ENCODE measurements at places on chromosomes 2 and 18. TPM values are rescaled to one million over a fixed set of nuclear protein-coding genes. Genes with fewer than 3 reads are reported as not detected.

- no peak overlapping the region for H3K4me3 ChIP-seq
- H3K4me1 ChIP-seq: peaks cover 21% of the 10 kb centered on the region
- H3K27ac ChIP-seq: peak overlapping the region; percentile 66
- DNase-seq: no peak
- peaks cover 7% of the 10 kb centered on the region for H3K36me3 ChIP-seq
Observed at GRCh38 chr2:48144777-48145176, 238.5 kb upstream of the FBXO11 start.

DNA sequence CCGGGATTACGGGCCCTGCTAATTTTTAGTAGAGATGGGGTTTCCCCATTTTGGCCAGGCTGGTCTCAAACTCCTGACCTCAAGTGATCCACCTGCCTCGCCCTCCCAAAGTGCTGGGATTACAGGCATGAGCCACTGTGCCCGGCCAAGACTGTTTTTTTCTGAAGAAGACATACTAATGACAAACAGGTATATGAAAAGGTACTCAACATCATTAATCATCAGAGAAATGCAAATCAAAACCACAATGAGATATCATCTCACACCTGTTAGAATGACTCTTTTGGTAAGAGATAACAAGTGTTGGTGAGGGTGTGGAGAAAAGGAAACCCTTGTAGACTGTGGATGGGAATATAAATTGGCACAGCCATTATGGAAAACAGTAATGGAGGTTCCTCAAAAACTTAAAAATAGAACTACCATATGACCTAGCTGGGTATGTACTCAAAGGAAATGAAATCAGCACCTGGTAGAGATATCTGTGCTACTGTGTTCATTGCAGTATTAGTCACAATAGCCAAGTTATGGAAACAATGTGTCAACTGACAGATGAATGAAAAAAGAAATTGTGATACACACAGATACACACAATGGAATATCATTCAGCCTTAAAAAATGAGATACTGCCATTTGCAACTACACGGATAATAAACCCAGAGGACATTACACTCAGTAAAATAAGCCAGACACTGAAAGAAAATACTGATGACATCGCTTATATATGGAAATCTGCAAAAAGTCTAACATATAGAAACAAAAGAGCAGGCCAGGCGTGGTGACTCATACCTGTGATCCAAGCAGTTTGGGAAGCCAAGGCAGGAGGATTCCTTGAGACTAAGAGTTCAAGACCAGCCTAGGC is 20.8 kb downstream of the SOS1 start:
- H3K27ac ChIP-seq: peak overlapping the region; percentile 89
- peak; percentile 13 for DNase-seq
- peaks cover 36% of the 10 kb centered on the region for H3K36me3 ChIP-seq
- peak overlapping the region; percentile 32 for H3K4me3 ChIP-seq

- H3K4me1 ChIP-seq: no peaks in the 10 kb centered on the region
- no peaks in the 10 kb centered on the region for H3K36me3 ChIP-seq
- no peak overlapping the region for H3K4me3 ChIP-seq
- H3K27ac ChIP-seq: no peak overlapping the region
- no peaks in the 10 kb centered on the region for H3K27me3 ChIP-seq
- no peak for DNase-seq
Observed at GRCh38 chr2:121063471-121063870, 221.5 kb downstream of the TFCP2L1 start.

GRCh38 chr18:62388855-62389760 is 64.0 kb downstream of the TNFRSF11A start:
- H3K27ac ChIP-seq: no peak overlapping the region
- H3K4me1 ChIP-seq: no peaks in the 10 kb centered on the region
- peaks cover 6% of the 10 kb centered on the region for H3K27me3 ChIP-seq
- no peak for DNase-seq

GRCh38 chr2:40339026-40339425 is 112.9 kb downstream of the SLC8A1 start:
- H3K27me3 ChIP-seq: no peaks in the 10 kb centered on the region
- no peak overlapping the region for H3K4me3 ChIP-seq
- H3K4me1 ChIP-seq: no peaks in the 10 kb centered on the region
- DNase-seq: no peak
- no peaks in the 10 kb centered on the region for H3K36me3 ChIP-seq
- no peak overlapping the region for H3K27ac ChIP-seq

- no peak overlapping the region for H3K4me3 ChIP-seq
- H3K4me1 ChIP-seq: peaks cover 12% of the 10 kb centered on the region
- no peaks in the 10 kb centered on the region for H3K27me3 ChIP-seq
- H3K36me3 ChIP-seq: peaks cover 49% of the 10 kb centered on the region
- no peak for DNase-seq
Observed at GRCh38 chr18:35473562-35473961, 24.2 kb downstream of the INO80C start.

DNA sequence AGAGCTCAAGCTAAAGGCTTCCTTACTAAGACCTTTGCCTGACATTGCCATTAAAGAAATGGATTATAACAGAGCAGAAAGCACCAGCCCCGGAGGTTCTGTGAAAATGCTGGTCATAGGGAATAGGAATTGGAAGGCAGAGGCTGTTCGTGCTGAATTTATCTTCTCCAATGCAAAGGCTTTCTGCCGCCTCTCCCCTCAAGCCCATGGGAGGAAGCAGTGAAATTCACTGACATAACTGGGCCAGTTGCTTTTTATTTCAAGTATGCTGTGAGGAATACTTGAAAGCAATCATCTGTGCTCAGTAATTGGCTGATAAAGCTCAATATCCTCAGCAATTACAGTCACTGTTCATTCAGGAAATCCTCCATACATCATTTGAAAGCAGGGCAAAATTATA is 85.4 kb upstream of the LINC00305 start:
- no peaks in the 10 kb centered on the region for H3K27me3 ChIP-seq
- H3K4me1 ChIP-seq: no peaks in the 10 kb centered on the region
- no peak overlapping the region for H3K4me3 ChIP-seq
- DNase-seq: no peak
- no peak overlapping the region for H3K27ac ChIP-seq
- no peaks in the 10 kb centered on the region for H3K36me3 ChIP-seq

GRCh38 chr2:84899304-84900204 is 5.9 kb upstream of the TMSB10 start:
- peaks cover 9% of the 10 kb centered on the region for H3K36me3 ChIP-seq
- H3K4me1 ChIP-seq: peaks cover 72% of the 10 kb centered on the region
- no peak for DNase-seq
- H3K27ac ChIP-seq: peak overlapping the region; percentile 98

DNA sequence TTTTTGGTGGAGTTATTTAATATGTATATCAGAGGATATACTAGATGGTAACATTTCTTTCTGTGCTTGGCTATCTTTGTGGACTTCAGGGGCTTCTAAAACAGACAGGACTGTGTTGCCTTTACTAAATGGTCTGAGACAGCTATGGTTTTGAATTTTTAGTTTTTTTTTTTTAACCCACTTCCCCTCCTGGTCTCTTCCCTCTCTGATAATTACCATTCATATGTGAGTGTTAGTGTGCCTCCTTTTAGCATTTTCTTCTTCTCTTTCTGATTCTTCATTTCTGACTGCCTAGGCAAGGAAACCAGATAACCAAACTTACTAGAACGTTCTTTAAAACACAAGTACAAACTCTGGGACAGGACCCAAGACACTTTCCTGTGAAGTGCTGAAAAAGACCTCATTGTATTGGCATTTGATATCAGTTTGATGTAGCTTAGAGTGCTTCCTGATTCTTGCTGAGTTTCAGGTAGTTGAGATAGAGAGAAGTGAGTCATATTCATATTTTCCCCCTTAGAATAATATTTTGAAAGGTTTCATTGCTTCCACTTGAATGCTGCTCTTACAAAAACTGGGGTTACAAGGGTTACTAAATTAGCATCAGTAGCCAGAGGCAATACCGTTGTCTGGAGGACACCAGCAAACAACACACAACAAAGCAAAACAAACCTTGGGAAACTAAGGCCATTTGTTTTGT is 52.7 kb downstream of the SMAD4 start:
- H3K4me3 ChIP-seq: peak overlapping the region; percentile 19
- H3K36me3 ChIP-seq: peaks cover 61% of the 10 kb centered on the region
- no peak for DNase-seq
- H3K27ac ChIP-seq: peak overlapping the region; percentile 93
- peaks cover 19% of the 10 kb centered on the region for H3K4me1 ChIP-seq

DNA sequence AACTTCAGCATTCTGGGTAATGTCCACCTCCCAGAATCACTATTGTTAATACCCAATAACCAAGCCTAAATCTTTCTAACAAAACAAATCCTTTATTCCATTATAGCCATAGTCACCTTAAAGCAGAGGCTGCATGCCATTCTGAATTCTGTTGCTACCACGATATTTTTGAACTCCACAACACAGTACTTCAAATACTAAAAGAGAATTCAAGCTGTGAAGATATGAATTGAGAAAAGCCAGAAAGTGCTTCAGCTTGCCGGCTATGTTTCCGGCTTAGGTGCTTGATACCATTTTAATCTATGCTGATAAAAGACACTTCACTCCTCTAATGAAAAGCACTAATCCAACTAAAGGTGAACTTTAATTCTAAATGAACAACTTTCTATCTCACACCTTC is 41.3 kb downstream of the GAREM1 start:
- DNase-seq: no peak
- peaks cover 41% of the 10 kb centered on the region for H3K27me3 ChIP-seq
- H3K36me3 ChIP-seq: no peaks in the 10 kb centered on the region
- no peaks in the 10 kb centered on the region for H3K4me1 ChIP-seq
- H3K27ac ChIP-seq: no peak overlapping the region

- no peak for DNase-seq
- H3K27ac ChIP-seq: no peak overlapping the region
- H3K4me3 ChIP-seq: no peak overlapping the region
- H3K36me3 ChIP-seq: no peaks in the 10 kb centered on the region
- no peaks in the 10 kb centered on the region for H3K27me3 ChIP-seq
Observed at GRCh38 chr2:154032220-154032619, 160.5 kb downstream of the GALNT13 start.

- H3K4me3 ChIP-seq: no peak overlapping the region
- H3K27ac ChIP-seq: no peak overlapping the region
- no peaks in the 10 kb centered on the region for H3K36me3 ChIP-seq
Observed at GRCh38 chr18:24913507-24914170, 438.3 kb downstream of the ZNF521 start.

DNA sequence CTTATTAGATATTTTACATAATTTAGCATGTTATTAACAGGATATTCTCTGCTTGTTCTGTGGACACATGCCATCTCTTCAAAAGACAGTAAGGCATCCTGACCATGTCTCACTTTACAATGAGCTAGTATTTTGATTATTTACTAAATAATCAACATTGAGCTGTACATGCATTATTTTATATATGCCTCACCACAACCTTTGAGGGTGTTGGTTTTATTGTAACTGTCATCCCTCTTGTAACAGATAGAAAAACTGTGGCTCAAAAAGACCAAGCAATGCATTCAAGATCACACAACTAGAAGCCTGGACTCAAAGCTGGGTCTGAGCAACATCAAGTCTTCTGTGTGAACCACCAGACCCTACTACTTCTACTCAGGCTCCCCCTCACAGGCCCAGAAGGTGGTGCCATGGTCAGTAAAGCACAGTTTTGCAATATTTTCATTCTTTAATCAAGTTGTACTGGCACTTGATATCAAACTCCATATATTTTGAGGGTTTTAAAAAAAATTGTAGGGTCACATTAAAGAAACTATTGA is 105.1 kb upstream of the ARL5A start:
- no peaks in the 10 kb centered on the region for H3K36me3 ChIP-seq
- H3K4me3 ChIP-seq: no peak overlapping the region
- no peaks in the 10 kb centered on the region for H3K4me1 ChIP-seq
- H3K27me3 ChIP-seq: peaks cover 4% of the 10 kb centered on the region

DNA sequence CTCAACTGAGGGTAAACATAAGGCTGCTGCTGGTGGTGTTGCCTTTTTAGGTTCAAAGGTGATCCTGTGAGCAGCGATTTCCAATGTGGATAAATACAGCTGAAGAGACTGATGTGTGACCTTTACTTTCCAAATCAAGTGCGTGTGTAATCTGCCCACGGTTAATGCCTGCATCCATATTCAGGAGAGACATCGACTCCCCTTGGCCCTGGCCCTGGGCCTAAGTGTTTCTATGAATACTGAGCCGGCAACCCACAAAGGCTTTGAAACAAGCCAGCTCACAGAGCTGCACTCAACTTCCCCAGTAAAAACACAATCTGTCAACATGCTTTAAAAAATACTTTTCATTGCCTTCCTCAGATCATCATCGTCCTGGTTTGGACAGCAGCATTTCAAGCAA is 1026.6 kb downstream of the TMEM182 start:
- H3K27me3 ChIP-seq: no peaks in the 10 kb centered on the region
- no peak for DNase-seq
- H3K27ac ChIP-seq: no peak overlapping the region
- no peaks in the 10 kb centered on the region for H3K4me1 ChIP-seq

- no peak for DNase-seq
- H3K4me1 ChIP-seq: no peaks in the 10 kb centered on the region
- no peak overlapping the region for H3K4me3 ChIP-seq
- no peaks in the 10 kb centered on the region for H3K36me3 ChIP-seq
Observed at GRCh38 chr2:209095432-209095831, 328.4 kb upstream of the MAP2 start.

DNA sequence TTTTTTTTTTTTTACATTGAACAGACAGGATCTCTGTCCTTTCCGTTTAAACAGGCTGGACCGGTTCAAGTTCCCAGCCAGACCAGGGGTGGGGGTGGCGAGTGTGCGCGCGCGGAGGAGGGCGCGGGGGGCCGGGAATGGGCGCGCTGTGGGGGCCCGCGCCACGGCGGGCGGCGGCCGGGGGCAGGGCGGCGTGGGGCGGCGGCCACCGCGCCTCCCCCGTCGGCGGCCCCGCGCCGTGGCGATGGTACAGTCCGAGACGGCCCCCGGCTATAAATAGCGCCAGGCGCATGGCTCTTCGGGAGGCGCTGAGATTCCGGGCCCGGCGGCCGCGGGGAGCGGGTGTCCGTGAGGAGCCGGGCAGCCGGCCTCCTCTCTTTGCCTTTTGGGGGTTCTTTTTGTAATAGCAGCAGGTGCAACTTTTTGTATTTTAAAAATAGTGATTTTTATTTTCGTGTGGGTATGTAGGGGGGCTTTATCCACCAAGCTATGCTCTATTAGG is 430 bp upstream of the CELF4 start:
- DNase-seq: no peak
- peaks cover 11% of the 10 kb centered on the region for H3K4me1 ChIP-seq
- peaks cover 85% of the 10 kb centered on the region for H3K27me3 ChIP-seq
- no peak overlapping the region for H3K27ac ChIP-seq
- no peak overlapping the region for H3K4me3 ChIP-seq

DNA sequence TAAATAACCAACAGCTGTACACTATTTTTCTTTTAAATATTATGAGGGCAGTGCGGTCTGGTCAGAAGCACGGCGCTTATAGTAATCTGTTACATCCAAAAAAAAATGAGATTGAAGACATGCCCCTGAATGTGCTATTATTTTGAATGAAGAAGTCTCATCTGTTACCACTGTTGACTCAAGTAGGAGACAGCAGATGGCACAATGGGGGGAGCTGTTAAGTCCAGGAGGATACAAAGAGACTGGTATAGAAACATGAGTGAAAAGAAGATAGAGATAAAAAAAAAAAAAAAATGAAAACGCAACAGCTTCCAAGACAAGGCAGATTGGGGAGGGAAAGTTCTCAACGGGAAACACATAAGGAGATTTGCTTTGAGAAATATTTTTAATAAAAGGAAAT is 425.5 kb upstream of the PKDCC start:
- no peak overlapping the region for H3K4me3 ChIP-seq
- DNase-seq: no peak
- H3K4me1 ChIP-seq: no peaks in the 10 kb centered on the region
- H3K36me3 ChIP-seq: no peaks in the 10 kb centered on the region

Gene SP140L
- total RNA-seq: 36.3 TPM

Gene CXCR1
- total RNA-seq: not detected

Gene SH3BP4
- total RNA-seq: 0.18 TPM

Gene ARHGAP28
- total RNA-seq: not detected

Gene CXCR4
- total RNA-seq: 57.7 TPM

Gene CTAGE1
- not detected for total RNA-seq

Gene DUSP11
- 31.0 TPM for total RNA-seq

Gene AGXT
- not detected for total RNA-seq

Gene KCNE4
- not detected for total RNA-seq

Gene SERPINB10
- total RNA-seq: 0.14 TPM

Gene DIPK1C
- total RNA-seq: not detected

Gene COL6A3
- 0.76 TPM for total RNA-seq

Gene UGT1A10
- not detected for total RNA-seq

Measured in activated naive CD8-positive, alpha-beta T cell treated with anti-CD3 and anti-CD28 coated beads for 36 hours (primary cell).